ENCODE measurements at places on chromosomes 13 and 19. TPM values are rescaled to one million over a fixed set of nuclear protein-coding genes. Genes with fewer than 3 reads are reported as not detected.

The OSCAR gene
- total RNA-seq = 1.1 TPM

The THSD1 gene
- 0.48 TPM for total RNA-seq

The SLC8A2 gene
- 0.97 TPM for total RNA-seq

The TTYH1 gene
- 0.41 TPM for total RNA-seq

The SPRY2 gene
- total RNA-seq = 0.21 TPM

The CEACAM3 gene
- total RNA-seq = not detected

The LMTK3 gene
- 6.0 TPM for total RNA-seq

The ZNF585A gene
- total RNA-seq = 17.5 TPM

The TEX101 gene
- not detected for total RNA-seq

- DNase-seq = peak; percentile 55
Observed at GRCh38 chr19:13207846-13208671, 57.8 kb downstream of the IER2 start.

GRCh38 chr13:110400786-110401533 is 93.9 kb downstream of the COL4A2 start:
- no peak for DNase-seq

- DNase-seq = no peak
Observed at GRCh38 chr13:62847520-62847919, 1431.9 kb upstream of the PCDH20 start.

- DNase-seq = no peak
Observed at GRCh38 chr13:62635161-62635560, 1219.5 kb upstream of the PCDH20 start.

- DNase-seq = no peak
Observed at GRCh38 chr13:48909056-48909389, 66.7 kb upstream of the FNDC3A start.

- no peak for DNase-seq
Observed at GRCh38 chr19:53945441-53945840, 17.3 kb upstream of the CACNG8 start.

DNA sequence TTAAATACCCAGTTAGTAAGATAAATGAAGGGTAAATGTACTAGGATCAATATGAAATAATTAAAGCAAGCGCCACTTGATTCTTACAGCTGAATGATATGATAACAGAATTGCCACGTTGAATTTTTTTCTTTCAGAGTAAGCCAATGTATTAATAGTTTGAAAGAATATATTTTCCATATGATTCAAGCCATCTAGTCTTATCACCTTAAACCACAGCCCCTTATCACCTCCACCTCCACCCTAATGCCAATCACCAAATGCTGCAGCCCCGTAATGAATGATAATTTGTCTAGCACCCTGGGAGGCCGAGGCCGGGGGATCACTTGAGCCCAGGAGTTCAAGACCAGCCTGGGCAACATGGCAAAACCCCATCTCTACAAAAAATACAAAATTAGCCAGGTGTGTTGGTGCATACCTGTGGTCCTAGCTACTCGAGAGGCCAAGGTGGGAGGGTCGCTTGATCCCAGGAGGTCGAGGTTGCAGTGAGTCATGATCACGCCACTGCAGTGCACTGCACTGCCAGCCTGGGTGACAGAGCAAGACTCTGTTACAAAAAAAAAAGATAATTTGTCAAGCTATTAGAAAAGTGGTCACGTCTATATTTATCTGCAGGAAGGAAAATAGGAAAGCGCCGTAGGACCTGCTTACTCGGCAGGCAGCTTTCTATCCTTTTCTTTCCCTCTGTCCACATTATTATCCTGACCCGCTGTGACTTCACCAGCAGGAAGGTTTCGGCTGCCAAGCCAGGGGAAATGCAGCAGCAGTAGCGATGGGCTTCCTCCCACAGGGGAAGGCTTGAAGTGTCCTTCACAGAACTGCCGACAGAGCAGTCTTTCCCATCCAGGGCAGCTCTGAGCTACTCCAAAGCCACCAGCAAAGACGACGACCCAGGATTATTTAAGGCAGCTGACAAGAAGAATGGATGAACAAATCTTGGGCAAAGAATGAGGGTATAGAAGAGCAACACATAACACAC is 19.7 kb upstream of the CLN5 start:
- DNase-seq = no peak

DNA sequence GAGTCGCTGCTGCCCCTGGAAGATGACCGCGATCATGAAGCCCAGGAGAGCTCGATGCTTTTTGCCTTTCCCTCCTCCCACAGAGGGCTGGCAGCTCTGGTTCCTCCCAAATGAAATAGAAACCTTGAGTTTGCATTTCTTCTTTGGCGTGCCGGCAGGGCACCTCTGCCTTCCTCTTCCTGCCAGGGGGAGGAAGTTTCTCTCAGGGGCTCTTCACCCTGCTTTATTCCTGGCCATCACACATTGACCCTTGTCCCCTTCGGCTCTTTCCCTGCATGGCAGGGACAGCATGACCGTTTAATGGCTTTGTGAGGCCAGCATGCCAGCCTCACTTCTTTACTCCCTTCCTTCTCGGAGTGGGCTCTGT is 47.9 kb downstream of the ACTN4 start:
- DNase-seq = no peak

- DNase-seq = no peak
Observed at GRCh38 chr13:36728006-36728405, 54.2 kb downstream of the SERTM1 start.

DNA sequence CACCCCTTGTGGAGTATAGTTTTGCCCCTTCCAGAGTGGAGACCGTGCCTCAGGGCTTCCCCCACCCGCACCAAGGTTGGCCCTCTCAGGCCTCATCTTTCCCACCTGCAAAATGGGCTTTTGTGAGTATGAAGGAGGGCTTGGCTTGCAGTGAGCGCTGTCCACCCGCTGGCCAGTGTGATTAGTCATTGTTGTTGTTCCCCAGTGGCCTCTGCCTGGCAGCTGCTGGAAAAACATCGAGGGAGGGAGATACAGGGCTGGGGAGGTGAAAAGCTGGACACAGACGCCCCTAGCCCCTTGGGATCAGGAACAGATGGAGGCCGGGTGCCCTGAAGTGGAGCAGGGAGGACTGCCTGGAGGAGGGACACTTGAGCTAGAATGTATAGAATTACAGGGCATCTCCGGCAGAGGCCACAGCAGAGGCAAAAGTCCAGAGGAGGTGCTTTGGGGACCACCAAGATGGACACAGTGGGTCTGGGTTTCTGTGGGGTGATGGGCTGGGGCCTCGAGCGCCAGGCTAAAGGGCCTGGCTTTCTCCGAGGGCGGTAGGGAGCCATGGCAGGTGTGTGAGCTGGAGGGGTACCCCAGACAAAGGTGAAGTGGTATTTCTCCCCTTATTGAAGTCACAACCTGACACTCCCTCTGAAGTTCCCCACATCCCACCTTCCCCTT is 3.9 kb upstream of the IL12RB1 start:
- no peak for DNase-seq

DNA sequence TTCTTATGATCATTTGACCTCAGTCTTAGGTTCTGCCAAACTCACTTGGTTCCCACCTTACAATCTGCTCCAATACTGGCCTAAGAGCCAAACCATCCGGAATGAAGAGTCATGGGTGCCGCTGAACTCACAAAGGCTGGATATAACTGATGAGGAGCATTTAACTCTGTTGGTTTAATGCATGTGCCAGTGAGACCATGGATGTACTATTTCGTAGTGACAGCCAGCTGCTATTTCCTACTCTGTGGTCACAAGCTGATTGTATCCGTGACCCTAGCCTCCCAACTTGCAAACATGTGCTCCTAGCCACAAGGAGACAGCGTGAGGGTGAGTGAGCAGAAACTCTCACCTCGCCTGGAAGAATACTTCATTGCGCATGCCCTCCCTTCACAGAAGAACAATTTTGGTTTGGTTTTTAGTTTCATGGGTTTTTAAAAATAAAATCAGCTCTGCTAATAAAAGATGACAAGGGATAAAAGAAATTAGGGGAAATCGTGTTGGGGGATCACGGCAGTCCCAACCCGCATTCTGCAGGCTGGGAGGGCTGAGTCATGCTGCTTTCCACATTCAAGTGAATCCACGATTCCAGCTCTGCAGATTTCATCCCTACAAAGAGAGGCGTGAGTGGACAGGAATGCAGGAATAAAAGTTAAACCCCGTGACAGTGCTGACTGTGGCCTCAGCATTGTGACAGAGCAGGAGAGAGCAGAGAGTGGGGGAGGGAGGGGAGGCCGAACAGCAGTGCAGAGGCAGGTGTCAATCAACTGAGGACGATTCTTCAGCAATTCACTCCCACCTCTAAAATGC is 66.8 kb upstream of the RAP2A start:
- no peak for DNase-seq

GRCh38 chr19:8396563-8397203 is 6.5 kb downstream of the RAB11B start:
- DNase-seq = peak; percentile 81

All from activated T-cell treated with anti-CD3 and anti-CD28 coated beads, Interleukin-2, amount 50 U/mL, for 72 hours (primary cell).